ENCODE measurements at places on chromosomes 2 and 18.

GRCh38 chr18:46950064-46950656 is 32.8 kb downstream of the KATNAL2 start:
- DNase-seq, result peak; percentile 17

GRCh38 chr18:22650247-22650646 is 232.5 kb upstream of the CTAGE1 start:
- no peak for DNase-seq

DNA sequence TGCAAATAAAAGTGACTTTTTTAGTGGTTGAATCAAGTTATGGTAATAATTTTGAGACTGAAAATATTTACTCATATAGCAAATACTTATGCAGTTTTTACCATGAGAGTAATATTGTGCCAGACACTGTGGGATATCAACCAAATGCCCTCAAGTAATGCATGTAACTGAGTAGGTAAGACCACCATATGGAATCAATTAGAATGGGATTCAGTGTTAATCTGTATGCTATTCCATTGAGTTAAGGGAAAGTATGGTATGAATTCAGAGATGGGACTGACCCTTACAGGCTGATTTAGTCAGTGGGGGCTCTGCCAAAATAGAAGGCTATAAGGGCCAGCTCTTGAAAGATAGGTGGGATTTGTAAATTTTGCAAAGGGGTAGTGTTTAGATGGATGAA is 131.6 kb downstream of the CCDC85A start:
- no peak for DNase-seq

GRCh38 chr2:41894563-41895333 is 153.1 kb upstream of the PKDCC start:
- DNase-seq, result no peak

- DNase-seq, result no peak
These were observed 123.4 kb downstream of the LAMA1 start for GRCh38 chr18:6994056-6994770.

GRCh38 chr2:120842456-120843439 is 107.1 kb downstream of the GLI2 start:
- no peak for DNase-seq

- no peak for DNase-seq
These were observed 190.4 kb upstream of the CRIM1 start for GRCh38 chr2:36165132-36165531.

- DNase-seq, result no peak
These were observed 190.1 kb downstream of the KLHL29 start for GRCh38 chr2:23574919-23575654.

DNA sequence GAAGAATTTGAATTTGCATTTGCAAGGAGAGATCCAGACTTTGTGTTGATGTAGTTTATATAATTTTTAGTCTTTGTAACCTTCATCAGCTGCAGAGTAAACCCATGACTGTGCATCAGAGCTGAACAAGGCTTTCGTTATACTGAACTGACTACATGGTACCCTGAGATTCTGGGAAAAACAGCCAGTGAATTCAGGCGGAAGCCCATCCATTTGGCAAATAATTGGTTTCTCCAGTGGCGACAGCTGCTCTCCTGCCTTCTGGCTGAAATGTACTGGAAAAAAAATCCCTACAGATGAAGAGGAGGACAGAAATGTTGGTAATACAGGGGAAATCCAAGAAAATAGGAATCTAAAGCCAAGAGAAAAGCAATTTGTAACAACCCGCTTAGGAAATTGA is 657.5 kb upstream of the CDH7 start:
- DNase-seq, result no peak

GRCh38 chr2:56729212-56729611 is 545.4 kb downstream of the CCDC85A start:
- peak; percentile 45 for DNase-seq

- no peak for DNase-seq
These were observed 23.1 kb upstream of the ALKAL2 start for GRCh38 chr2:310994-311393.

GRCh38 chr2:161238265-161238559 is 70.0 kb upstream of the PSMD14 start:
- DNase-seq, result no peak

DNA sequence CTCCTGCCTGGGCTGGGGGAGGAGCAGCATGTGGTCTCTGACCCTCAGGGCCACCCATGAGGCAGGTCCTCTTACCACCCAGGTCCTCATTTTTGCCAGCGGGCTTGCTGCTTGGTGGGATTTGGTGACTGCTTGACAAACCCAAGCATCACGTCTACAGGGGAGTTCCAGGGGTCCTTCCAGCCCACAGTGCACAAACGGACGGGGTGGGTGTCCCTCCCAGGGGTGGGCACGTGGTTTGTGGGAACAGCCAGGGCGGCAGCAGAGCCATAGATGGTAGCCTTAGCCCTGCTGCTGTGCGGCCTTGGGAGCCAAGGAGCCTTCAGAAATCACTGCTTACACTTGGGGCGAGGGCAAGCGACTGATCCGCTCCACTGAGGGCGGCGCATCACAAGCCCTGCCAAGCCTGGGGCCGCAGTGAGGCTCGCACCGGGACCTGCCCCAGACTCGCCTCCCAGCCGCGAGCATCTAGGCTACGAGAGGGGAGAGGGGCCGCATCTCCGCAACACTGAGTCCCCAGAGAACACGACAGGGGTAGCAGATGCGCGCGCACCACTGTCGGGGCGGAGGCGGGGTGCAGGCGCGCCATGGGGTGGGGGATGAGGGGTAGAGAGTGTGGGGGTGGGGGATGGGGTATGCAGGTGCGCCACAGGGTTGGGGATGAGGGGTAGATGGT is 36.9 kb downstream of the SNED1 start:
- DNase-seq, result no peak

DNA sequence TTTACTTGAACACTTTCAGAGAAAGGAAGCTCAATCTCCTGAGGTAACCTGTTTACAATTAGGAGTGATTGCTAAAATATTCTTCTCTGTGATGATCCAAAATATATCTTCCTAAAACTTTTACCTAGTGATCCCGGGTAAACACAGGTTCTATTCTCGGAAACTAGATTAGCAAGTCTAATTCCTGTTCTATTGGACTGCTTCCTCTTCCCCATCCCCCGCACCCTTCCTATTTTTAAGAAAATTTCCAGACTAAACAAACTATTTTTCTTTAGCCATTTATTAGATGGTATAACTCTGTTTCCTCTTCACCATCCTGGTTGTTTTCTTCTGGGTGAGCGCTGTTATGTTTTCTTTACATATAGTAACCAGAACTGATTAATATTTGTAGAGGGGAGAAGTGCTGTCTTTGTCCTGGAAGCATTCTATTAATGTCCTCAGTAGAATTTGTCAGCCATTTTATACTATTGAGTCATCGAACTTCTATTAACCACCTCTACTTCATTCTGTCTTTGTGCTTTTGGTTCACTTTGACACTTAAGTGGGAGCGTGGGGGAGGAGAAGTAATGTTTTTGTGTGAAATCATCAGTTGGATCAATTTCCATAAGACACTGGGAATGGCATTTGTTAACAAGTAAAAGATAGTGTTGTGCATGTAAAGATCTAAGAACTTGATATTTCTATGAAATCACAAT is 31.8 kb downstream of the CREB1 start:
- no peak for DNase-seq

GRCh38 chr2:46290078-46290477 is 7.1 kb upstream of the EPAS1 start:
- no peak for DNase-seq

DNA sequence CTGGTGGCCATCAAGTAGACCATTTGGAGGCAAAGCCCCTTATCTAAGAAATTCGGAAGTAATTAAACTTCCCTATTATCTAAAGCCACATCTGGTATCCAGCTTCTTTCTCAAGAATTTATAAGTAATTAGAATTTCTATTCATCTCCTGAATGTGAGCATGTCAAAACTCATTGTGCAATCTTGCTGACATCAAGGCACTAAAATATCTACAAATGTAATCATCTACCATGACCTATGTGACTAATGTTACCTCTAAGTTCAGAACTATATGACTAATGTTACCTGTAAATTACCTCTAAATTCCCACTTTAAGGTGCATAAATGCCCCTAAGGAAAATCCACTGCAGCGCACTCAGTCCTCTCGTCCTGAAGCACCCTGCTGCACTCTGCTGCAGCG is 773.0 kb downstream of the CPS1 start:
- peak; percentile 2 for DNase-seq

- peak; percentile 71 for DNase-seq
These were observed 24.7 kb upstream of the NRP2 start for GRCh38 chr2:205657579-205657978.

DNA sequence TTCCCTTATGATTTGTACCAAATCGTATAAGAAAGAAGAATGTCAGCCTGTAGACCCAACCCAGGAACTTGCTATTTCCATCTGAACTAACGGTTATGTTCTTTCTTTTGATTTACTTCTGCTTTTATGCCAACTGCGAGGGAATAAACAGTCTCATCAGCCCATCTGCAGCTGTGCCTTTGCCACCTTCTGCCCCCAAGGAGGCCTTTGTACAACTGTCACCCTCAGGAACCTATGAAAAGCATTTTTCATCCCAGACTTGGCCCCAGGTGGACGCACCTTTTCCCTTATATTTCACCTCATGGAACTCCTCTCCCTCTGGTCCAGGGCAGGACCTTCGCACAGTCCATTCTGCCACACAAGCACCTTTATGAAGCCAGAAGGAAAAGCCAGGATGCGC is 109.8 kb downstream of the AOX1 start:
- DNase-seq, result no peak

DNA sequence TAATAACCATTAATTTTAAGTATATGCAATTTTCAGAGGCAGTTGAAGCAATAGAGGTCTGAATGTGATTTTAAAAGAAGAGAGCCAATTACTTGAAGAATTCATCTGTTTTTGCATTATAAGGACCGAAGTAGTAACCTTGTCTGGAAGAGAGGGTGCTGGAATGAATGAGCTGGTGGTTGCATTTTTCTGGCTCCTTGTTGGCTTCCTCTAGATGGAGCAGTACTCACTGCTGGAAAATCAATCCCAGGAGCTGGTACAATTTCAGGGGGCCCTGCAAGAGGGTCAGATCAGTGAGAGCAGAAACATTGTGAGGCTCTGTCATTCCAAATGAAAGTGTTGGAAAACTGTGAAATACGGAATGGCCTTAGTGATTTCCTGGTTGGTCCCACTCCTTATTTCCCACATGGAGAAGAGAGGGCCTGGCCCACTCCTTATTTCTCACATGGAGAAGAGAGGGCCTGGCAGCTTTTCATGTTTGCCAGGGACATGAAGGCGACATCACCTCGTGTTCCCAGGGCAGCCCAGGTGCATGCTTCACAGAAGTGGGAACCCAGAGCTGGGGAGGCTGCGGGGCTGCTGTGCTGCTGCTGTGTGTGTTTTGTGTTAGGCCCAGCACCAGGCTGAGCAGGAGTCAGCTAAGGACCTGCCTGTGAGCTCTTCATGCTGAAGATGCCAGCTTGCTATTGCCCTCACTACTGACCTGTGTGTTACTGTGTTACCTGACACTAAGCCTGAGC is 197.4 kb downstream of the SNTG2 start:
- no peak for DNase-seq

GRCh38 chr18:79786304-79786703 is 11.4 kb upstream of the KCNG2 start:
- DNase-seq, result no peak

GRCh38 chr18:9862686-9863085 is 23.1 kb upstream of the TXNDC2 start:
- DNase-seq, result no peak

- no peak for DNase-seq
These were observed 66.2 kb downstream of the CRACDL start for GRCh38 chr2:98869870-98870269.

GRCh38 chr18:34595690-34596089 is 114.4 kb upstream of the DTNA start:
- peak; percentile 44 for DNase-seq

- no peak for DNase-seq
These were observed 2.8 kb downstream of the GDF7 start for GRCh38 chr2:20669562-20670314.

- peak; percentile 35 for DNase-seq
These were observed 99.3 kb upstream of the FN1 start for GRCh38 chr2:215535125-215535668.

DNA sequence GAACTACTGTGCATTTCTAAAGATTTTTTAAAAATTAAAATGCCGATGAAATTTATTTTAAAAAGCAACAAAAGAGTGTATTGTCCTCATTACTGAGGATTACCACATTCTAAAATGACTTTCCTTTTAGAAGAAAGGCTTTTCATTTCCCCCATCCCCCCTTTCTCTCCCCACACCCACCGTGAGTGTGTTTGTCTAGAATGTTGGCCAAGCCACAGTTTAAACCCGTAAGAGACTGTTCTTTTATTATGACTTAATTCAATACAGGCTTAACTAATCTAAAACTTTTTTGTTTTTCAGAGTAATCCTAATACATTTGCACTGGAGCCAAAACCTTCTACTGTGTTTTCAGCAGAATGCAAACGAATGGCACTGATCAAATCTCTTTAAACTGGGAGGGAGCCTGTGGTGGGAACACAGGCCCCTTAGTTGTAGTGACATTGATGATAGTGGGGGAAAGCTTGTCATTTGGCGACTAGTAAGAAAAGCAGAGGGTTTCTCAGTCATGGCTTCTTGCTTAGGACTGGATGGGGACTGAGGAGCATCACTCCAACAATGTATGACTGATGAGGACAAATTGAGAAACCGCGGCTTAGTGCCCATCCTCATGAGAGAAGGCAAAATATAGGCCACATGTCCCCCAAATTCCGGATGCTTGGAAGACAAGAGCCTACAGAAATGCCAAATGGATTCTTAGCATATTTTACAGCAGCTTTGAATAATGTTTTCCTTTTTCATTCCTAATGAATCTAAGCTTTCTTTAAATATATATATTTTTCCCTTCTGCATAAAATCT is 154.0 kb upstream of the SMIM21 start:
- no peak for DNase-seq

- DNase-seq, result peak; percentile 23
These were observed 524.6 kb upstream of the ZEB2 start for GRCh38 chr2:145044491-145044890.

GRCh38 chr18:77366067-77366719 is 116.5 kb downstream of the GALR1 start:
- DNase-seq, result no peak

- DNase-seq, result peak; percentile 61
These were observed 78.8 kb upstream of the ITGB6 start for GRCh38 chr2:160278879-160279177.

DNA sequence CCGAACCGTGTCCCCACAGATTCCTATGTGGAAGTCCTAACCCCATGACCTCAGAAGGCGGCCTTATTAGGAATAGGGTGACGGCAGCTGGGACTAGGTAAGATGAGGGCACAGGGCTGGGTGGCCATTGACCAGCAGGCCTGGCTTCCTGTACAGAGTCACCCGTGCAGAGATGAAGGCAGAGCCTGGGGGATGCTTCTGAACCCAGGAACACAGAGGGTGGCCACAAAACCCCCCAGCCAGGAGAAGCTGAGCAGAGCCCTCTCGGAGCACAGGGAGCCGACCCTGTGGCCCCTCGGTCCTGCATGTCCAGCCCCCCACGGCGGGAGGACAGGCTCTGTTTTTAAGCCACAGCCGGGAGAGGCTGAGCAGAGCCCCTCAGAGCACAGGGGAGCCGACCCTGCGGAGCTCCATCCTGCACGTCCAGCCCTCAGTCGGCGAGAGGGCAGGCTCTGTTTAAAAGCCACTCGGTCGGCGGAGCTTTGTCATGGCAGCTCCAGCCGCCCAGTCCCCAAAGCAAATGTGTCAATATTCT is 2.7 kb downstream of the PDCD1 start:
- no peak for DNase-seq
